ENCODE measurements at places on chromosomes 16 and 17. TPM values are rescaled to one million over a fixed set of nuclear protein-coding genes. Genes with fewer than 3 reads are reported as not detected.

- no peak for DNase-seq
Measured at GRCh38 chr16:89026121-89026612, 49.2 kb upstream of the CBFA2T3 start.

- DNase-seq = no peak
Measured at GRCh38 chr16:11024333-11025053, 80.1 kb downstream of the CLEC16A start.

- no peak for DNase-seq
Measured at GRCh38 chr16:56990407-56991286, 1.3 kb downstream of the NLRC5 start.

DNA sequence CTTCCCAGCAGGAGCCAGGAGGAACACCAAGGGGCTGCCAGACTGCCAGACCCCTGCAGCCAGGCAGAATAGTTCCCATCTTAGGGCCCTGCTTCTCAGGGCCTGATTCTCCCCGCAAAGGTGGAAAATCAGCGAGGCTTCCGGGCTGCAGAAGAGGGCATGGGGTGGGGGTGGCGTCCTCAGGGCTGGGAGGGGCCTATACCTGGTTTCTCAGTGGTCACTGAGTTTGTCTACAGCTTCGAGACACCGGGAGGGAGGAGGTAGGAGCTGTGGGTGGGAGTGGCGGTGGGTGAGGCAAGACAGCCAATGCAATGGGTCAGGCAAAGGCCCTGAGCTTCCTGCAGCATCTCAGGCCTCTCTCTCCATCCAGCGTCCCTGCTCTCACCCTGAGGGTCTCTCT, 14.3 kb downstream of the LRRC75A start:
- no peak for DNase-seq

- no peak for DNase-seq
Measured at GRCh38 chr17:17309356-17309755, 6.2 kb downstream of the NT5M start.

DNA sequence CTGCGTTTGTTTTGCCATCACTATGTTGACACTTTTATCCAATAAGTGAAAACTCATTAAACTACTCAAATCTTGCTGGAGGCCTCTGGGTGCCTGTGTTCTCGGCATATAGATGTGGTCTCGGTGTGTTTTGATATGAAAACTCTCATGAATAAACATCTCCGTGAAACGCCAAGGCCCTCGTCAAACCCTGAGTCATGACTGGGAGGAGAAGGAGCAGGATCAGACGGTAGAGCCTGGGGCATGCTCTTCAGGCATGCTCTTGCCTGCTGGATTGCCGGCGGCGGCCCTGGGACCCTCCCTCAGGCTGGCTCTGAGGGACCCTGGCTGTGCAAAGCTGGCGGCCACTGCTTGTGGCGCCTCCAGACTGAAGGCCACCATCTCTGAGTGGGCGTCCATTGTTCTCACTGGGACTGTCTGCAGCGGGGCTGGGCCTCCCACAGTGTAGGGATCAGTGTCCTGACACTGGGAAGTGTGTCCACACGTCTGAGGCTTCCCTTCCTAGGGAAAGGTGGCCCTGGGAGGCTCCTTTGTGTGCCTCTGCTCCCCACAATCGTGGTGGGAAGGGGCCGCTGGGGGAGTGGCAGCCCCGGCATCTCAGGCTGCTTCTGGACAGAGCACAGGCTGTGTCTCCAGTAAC, 1.7 kb upstream of the NPB start:
- DNase-seq = no peak

- DNase-seq = no peak
Measured at GRCh38 chr17:58521680-58522079, 7.2 kb upstream of the MTMR4 start.

EXOSC6 gene
- 44.2 TPM for total RNA-seq

TP53TG3F gene
- not detected for total RNA-seq

- peak; percentile 78 for DNase-seq
Measured at GRCh38 chr16:20763461-20764232, at the start of gene ACSM3. Gene ACSM3, plus strand, starts transcription at chr16:20764014. Its CDS starts 6,021 bp downstream, at chr16:20770035.

- no peak for DNase-seq
Measured at GRCh38 chr17:27977751-27978688, 64.5 kb upstream of the NLK start.

OR1D5 gene
- total RNA-seq = not detected

HOXB1 gene
- total RNA-seq = not detected

SLC52A1 gene
- total RNA-seq = not detected

DNA sequence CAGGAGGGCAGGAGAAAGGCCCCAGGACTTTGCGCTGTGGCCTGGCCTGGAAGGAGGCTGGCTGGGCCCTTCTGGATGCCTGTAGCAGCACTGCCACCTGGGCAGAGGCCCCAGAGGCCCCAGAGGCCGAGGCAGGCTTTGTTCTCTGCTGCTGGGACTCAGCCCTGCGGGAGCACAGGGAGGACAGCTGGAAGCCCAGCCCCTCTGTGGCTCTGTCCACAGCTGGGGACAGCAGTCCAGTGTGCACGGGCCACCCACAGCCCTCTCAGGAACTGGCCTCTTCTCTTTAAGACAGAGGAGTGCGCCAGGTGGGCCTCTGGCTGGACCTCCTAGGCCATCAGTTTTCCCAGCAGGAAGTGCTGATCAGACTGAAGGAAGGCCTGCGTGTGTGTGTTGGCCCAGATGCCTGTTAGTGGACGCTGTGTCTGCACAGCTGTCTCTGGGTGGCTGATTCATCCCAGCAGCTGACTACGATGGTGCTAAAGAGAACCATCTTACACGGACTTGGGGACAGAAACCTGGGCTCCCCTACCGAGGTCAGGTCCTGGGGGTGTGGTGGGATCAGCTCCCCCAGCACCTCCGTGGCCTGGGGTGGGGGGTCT, 26.9 kb upstream of the ZNF750 start:
- DNase-seq = no peak

- no peak for DNase-seq
Measured at GRCh38 chr17:68431661-68432071, 25.6 kb downstream of the WIPI1 start.

- no peak for DNase-seq
Measured at GRCh38 chr17:70988622-70989021, 819.3 kb downstream of the KCNJ2 start.

CPNE7 gene
- total RNA-seq = 2.0 TPM

KCNJ18 gene
- not detected for total RNA-seq

GRCh38 chr16:63287401-63287800, 1251.2 kb upstream of the CDH8 start:
- DNase-seq = no peak

VAT1L gene
- total RNA-seq = not detected

GRCh38 chr16:63702981-63703590, 1418.8 kb downstream of the CDH11 start:
- peak; percentile 71 for DNase-seq

TMEM106A gene
- total RNA-seq = 82.3 TPM

DNA sequence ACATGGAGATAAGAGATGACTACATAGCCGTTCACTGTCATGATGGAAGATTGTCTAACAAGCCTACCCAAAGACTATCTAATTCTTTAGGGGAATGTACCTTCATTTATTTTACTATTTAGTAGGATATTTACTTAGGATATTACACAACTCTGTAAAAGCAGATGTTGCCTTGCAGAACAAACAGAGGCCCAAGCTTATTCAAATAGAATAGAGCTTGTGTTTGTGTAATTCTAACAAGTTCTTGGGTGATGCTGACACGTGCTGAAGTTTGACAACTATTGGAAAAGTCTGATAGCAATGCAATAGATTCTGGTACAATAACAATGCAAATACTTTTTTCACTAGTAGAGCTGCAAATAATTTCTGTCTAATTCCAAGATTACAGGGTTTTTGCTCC, 447.6 kb downstream of the TOX3 start:
- no peak for DNase-seq

DNA sequence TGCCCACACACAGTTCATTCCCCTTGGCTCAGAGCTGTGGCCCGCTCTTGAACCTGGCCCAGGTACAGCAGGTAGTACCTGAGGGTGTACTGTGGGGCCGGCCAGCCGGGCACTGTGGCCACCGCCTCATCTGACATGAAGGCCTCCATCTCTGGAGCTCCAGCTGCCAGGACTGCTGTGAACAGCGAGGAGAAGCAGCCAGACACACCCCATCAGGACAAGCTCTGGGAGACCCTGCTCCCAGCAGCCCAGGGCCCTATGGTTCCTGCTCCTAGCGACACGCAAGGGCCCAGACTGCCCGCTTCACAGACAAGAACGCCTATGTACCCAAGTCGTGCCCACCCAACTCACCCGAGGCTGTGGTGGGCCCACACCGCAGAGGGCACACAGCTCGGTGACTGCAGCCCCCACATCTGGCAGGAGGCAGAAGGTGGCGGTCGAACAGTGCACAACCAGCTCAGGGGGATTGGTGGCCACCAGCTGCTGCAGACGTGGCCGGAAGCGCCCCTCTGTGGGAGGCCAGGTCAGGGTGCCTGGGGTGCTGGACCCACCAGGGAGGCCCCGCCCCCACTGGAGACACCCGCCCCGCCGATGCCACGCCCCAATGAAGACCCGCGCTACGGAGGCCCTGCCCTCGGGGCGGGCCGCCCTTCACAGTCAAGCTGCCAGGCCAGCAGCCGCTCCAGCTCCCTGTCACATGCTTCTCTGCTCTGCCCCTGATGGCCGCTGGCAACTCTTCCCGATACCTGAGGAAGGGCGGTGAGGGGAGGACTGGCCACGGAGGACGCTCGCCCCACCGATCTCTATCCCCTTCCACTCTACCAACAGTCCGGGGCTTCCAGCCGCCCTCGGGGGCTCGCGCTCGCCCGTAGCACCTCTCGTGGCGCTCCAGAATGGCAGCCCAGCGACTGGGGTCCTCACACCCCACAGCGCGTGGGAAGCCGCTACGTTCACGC, 1.1 kb upstream of the STUB1 start:
- peak; percentile 76 for DNase-seq

DNA sequence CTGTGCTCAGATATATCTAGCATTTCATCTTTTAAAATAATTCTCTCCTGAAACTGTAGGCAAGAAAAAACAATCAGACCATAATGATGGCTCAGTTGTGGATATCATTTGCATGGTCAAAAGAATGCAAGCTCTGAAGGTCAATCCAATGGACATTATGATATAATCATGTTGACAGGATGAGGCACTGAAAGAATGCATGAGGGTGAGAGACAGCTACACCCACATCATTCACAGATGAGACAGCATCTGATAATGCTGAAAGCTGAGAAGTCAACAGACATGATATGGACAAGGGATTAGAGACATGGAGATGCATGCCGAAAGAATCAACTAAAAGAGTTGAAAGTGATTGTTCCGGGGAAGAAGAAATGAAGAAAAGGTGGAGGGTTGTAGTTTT, 346.4 kb upstream of the CDH5 start:
- DNase-seq = no peak

DNA sequence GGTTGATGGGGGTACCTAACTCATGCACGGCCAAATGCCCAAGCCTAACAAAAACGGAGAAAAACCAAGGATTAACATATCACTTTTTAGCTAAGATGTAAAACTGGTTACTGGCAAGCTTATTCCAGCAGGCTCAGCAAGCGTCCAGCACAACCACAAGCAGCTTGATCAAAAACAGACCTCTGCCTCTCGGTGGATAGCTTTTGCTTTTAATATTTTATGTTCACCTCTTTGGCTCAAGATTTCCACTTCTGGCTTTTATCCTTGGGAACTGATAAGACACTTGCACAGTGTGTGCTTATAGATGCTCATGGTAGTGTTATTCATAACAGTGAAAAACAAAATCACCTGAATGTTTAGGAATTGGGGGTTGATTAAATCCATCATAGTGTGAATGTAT, 206.9 kb upstream of the CACNG5 start:
- no peak for DNase-seq
